BE2C (cell line): ENCODE measurements at places on chromosomes 3 and 15.

GRCh38 chr15:81723701-81724100, 322.1 kb downstream of the MEX3B start:
- DNase-seq: no peak

DNA sequence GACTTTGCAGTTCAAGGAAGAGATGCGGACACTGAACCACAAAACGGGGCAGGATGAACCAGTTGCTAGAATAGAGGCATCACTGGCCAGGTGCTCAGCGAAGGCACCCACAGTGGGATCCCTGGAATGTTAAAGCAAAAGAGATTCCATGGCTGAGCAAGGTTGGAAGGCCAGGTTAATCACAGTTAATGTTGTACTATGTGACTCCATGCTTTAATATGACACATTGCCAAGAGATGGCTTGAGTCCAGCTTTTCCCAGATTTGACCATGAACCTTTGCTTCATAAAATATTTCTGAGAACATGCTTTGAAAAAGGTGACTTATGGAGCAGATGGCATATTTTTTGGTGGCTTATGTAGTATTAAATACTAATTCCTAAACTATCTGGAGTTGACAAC, 76.2 kb upstream of the CMTM7 start:
- DNase-seq: no peak

GRCh38 chr3:163919154-163919553, 1159.1 kb downstream of the SI start:
- no peak for DNase-seq

GRCh38 chr3:72137865-72138861, 353.2 kb upstream of the PROK2 start:
- DNase-seq: no peak

DNA sequence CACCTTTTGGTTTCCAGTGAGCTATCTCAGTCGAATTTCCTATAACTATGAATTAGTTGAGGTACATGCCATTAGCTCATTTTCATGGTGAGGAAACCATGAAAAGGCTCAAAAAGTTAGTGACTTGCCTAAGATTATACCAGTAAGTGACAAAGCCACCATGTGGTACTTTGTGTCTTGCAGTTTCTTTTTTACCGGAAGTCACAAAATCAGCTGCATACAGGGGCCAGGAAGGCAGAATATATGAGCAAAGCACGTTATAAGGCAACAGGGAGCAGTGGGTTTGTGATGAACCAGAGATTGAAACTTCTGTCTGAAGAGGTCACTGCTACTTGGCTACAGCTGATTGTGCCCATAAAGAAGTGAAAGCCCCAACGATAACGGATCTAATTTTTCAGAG, 50.3 kb downstream of the CMTM8 start:
- DNase-seq: no peak

GRCh38 chr15:77507143-77507897, 86.6 kb downstream of the HMG20A start:
- no peak for DNase-seq

DNA sequence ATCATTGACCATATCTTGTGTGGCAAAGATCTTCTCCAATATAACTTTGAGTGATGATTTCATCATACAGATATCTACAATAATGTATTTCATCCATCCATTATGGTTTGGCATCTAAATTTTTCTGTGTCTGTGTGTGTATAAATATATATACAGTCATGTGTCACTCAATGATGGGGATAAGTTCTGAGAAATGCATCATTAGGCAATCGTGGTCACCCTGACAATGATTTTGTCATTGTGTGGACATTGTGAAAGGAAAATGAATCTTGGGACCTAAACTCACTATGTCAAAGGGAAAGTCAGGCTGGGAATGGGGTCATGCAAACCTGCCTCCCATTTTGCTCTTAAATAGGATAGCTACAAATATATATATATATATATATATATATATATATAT, 12.4 kb downstream of the CFAP161 start:
- no peak for DNase-seq

GRCh38 chr3:158105119-158105709, 1.0 kb downstream of the SHOX2 start:
- peak; percentile 53 for DNase-seq

- no peak for DNase-seq
These were observed 25.4 kb downstream of the CYP19A1 start for GRCh38 chr15:51313074-51313393.

GRCh38 chr3:11642431-11643191, 1.1 kb downstream of the VGLL4 start:
- peak; percentile 63 for DNase-seq

GRCh38 chr15:47363653-47364052, 353.7 kb upstream of the SEMA6D start:
- no peak for DNase-seq

DNA sequence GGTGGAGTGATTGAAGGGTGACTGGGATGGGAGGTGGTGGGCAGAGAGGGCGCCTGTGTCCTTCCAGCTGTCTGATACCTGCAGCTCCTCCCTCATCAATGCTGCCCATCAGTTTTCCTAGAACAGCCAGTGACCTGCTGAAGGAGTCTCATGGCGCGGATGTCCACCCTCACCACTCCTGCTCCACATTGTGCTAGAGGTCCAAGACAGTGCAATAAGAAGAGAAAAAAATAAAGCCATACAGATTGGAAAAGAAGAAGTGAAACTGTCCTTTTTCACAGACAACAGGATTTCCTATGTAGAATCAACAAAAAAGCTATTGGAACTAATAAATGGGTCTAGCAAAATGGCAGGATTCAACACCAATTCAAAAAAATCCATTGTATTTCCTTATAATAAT, 7.4 kb downstream of the ZDHHC19 start:
- DNase-seq: no peak

DNA sequence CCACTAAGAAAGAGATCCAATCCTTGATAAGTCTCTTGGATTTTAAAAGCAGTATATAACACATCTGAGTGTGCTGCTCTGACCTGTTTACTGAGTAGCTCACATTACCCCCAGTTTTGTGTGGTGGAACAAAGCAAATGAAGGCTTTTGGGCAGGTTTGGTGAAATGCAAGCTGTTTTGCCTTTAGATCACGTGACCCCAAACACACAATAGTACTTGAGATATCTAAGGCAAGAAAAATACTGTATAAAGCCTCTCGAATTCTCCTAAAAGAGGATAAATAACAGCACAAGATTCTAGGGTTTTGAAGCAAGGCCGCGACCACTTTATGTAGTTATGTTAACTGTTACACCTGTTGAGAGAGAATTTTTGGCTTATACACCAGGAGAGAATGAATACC, 49.3 kb upstream of the TRIM42 start:
- no peak for DNase-seq

DNA sequence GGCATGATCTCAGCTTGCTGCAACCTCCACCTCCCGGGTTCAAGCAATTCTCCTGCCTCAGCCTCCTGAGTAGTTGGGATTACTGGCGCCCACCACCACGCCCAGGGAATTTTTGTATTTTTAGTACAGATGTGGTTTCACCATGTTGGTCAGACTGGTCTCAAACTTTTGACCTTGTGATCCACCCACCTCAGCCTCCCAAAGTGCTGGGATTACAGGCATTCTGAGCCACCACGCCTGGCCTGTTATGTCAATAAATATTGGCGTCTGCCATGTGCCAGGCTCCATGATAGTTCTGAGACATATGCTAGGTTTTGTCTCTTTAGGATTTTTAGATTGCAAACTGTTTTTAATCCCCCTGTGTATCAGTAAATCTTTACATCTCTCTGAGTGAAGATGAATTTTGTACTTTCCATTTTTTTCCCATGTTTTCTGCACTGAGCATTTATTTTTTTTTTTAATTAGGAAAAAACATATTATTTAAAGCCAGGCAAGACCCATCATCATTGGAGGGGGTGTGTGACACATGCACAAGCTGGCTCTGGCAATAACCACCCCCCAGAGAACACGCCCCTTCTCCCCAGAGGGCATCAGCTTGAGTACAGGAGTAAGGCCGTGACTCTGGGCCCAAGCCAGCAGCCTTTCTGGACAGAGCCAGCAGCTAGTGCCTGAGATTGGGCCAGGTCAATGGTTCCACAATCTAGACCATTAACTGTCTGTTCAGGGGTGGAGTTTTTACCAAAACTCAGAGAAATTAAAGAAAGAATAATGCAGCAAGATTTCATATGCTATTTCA, 51.0 kb upstream of the ATP1B3 start:
- peak; percentile 58 for DNase-seq

DNA sequence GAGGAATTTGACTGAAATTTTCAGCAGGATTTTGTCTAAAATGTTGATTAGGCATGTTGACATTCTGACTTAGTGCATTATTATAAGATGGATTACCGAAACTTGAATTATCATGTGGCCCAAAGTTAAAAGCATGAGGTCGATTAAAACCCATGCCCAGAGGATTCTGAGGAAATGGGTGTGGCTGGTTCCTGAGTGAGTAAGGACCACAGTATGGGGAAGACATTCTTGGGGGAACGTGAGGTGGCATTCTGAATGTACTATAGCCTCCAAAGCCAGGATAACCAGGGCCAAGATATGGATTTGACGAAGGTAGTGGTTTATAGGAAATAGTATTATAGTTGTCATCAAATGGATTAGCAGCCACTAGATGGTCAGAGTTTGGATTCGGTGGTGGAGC, 38.7 kb upstream of the DNAAF4 start:
- no peak for DNase-seq

DNA sequence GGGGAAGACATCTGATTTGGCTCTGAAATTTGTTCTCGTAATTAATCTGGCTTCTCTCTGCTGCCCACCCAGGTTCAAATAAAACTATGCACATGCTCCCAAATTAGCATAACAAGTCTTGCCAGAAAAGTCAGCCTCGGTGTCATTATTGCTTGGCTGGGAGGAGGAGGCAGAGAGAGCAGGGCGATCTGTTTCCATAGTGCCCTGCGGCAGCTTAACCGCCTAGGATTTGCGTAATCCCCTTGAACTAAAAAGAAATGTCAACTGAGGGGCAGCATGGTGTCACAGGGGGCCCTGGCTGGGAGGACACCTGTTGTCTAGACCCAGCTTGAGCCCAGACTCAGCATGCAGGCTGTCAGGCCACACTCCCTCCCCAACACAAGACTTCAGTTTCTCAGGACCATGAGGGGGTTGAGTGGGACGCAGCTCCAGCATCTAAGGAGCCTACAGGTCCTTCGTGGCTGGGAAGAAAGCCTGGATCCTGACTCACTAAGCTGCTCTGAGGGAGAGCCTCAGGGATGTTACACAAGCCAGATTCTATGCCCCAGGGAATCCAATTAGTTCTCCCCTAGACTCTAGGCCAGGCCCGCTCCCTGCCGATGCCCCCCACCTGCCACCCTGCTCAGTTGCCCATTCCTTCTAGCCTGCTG, 17.3 kb downstream of the MRPS11 start:
- DNase-seq: peak; percentile 23

DNA sequence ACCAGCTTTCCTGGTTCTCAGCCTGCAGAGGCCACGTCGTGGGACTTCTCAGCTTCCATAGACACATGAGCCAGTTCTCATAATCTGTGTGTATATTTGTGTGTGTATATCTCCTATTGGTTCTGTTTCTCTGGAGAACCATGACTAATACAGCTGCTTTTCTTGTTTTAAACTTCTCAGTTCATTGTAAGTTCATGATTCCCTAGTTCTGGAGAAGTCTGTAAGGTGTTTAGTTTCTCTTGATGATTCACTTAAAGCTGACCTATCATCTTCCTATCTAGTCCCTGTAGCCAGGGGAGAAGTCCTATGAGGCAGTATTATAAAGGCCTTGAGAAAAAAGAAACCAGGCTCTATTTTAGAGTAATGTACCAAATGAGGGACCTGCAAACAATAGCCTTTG, 147.7 kb downstream of the RYR3 start:
- no peak for DNase-seq

DNA sequence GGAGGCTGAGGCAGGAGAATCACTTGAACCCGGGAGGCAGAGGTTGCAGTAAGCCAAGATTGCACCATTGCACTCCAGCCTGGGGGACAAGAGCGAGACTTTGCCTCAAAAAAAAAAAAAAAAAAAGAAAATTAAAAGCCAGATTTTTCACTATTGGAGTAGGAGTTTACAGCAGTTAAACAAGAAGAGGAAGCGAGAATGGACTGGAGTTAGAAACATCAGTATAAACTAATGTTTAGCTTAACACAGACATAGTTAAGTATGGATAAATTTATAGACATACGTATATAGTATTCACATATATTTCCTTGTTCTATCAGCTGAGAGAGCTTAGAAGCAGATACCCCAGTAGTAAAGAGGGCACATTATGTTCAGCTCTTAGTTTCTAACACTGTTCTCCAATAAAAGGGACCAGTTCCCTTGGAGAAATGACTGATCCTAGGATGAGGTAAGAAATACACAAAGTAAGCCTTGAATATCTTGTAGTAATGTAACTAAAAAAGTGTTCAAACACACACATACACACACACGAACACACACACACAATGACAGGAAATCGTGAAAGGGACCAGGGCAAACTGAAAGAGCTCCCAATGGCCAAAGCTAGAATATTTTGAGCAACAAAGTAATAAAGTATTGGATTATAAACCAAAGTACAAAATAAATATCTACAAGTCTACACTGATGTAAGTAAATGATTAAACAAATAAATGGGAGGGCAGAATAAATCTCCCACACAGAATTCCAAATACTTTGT, 25.1 kb downstream of the PIK3CB start:
- no peak for DNase-seq

- DNase-seq: no peak
These were observed 49.9 kb downstream of the LRRFIP2 start for GRCh38 chr3:37124435-37124834.

DNA sequence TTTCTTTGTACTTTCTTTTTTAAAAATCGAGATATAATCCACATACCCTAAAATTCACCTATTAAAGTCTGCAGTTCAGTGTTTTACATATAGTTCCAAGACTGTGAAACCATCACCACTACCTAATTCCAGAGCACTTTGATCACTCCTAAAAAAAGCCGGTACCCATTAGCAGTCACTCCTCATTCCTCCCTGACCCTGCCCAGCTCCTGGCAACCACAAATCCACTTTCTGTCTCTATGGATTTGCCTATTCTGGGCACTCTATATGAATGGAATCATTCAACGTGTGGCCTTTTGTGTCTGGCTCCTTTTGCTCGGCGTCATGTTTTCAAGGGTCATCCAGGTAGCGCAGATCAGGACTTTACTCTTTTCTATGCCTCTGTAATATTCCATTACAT, 17.3 kb downstream of the TRPM1 start:
- no peak for DNase-seq

GRCh38 chr3:56314842-56315241, 153.4 kb downstream of the ERC2 start:
- DNase-seq: no peak

- DNase-seq: no peak
These were observed at the start of gene CDCP1 for GRCh38 chr3:45145681-45146614. Gene CDCP1, minus strand, starts transcription at chr3:45146378. Its CDS starts 91 bp downstream, at chr3:45146287.

- DNase-seq: peak; percentile 59
These were observed 8.6 kb downstream of the NT5DC2 start for GRCh38 chr3:52524752-52525679.

DNA sequence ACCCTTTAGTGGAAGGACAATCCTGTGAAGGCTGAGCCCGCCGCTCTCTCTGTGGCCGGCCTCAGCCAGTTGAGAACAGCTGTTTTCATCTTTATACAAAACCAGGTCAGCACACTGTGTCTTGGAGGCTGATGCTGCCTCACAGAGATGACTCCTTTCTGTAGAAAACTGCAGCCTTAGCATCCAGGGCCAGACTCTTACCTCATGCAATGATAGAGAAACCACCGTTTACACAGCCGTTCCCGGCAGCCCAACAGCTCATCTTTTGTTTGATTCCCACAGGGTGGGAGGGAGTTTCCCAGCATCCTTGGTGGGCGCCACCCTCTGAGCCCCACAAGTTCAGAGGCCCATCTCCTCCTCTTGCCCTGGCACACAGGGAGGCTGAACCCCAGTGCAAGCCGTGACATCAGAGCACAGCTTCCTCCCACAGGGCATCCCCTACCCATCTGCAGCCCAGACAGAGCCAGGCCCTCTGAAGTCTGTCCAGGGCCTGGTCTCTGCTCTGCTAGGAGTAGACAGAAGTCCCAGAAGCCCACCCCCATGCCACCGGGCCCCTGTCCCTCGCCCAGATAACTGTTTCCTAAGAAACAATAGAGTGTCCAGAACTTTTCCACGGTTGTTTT, 105.0 kb downstream of the LRRK1 start:
- DNase-seq: no peak
